ENCODE measurements at places on chromosomes 2 and 18. TPM values are rescaled to one million over a fixed set of nuclear protein-coding genes. Genes with fewer than 3 reads are reported as not detected.

GRCh38 chr2:211103989-211104388 is 547.6 kb downstream of the CPS1 start:
- no peaks in the 10 kb centered on the region for H3K27me3 ChIP-seq
- no peaks in the 10 kb centered on the region for H3K4me1 ChIP-seq
- H3K36me3 ChIP-seq, result no peaks in the 10 kb centered on the region
- no peak overlapping the region for H3K27ac ChIP-seq

Gene WNT6
- total RNA-seq, result 0.34 TPM

Gene SLC5A7
- not detected for total RNA-seq

DNA sequence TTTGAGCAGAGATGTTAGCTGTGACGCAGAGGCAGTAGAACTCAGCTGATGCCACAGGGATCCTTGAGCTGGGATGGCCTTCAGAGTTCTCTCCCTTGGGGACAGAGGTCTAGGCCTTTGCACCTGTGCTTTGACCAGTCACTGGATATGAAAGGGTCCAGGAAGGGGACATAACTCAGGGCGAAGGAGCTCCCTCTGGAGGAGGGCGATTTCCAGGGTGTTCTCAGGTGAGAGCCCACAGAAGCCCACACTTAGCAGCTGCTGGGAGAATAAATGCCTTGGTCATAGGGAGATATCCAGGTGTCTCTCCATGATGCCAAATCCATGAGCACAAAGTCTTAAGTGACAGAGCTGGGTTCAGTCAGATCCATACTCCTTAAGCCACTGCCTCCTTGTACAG is 369.2 kb downstream of the NYAP2 start:
- no peak overlapping the region for H3K27ac ChIP-seq
- H3K27me3 ChIP-seq, result no peaks in the 10 kb centered on the region
- no peak for DNase-seq

GRCh38 chr2:173750353-173750801 is 214.8 kb downstream of the SP3 start:
- no peak overlapping the region for H3K4me3 ChIP-seq
- H3K27me3 ChIP-seq, result peaks cover 2% of the 10 kb centered on the region
- no peak for DNase-seq
- no peak overlapping the region for H3K27ac ChIP-seq
- no peaks in the 10 kb centered on the region for H3K4me1 ChIP-seq

DNA sequence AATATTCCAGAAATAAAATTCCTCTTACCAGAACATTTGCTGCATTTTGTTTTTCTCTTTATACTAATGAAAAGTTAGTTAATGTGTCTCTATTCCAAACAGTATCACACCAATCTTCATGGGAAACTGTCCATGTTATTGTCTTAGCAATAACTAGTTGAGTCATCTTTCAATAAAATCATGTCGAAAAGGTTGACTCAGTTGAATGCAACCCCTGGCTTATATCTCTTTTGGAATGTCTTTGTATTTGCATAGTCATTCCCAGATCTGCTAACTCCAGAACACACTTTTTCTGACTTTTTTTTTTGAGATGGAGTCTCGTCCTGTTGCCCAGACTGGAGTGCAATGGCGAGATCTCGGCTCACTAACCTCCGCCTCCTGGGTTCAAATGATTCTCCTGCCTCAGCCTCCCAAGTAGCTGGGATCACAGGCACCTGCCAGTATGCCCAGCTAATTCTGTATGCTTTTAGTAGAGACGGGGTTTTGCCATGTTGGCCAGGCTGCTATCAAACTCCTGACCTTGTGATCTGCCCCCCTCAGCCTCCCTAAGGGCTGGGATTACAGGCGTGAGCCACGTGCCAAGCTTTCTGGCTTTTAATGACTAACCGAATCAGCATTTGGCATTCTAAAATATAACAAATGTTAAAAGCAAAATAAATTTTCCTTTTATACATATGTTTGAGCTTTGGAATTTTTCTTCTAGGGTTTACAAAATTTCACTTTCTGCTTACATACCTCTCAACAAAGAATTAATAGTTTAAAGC is 133.2 kb upstream of the GULP1 start:
- H3K36me3 ChIP-seq, result no peaks in the 10 kb centered on the region
- no peak for DNase-seq
- H3K27ac ChIP-seq, result no peak overlapping the region
- H3K4me1 ChIP-seq, result no peaks in the 10 kb centered on the region
- H3K27me3 ChIP-seq, result no peaks in the 10 kb centered on the region
- no peak overlapping the region for H3K4me3 ChIP-seq

- no peaks in the 10 kb centered on the region for H3K36me3 ChIP-seq
- no peaks in the 10 kb centered on the region for H3K4me1 ChIP-seq
- H3K4me3 ChIP-seq, result no peak overlapping the region
- no peak for DNase-seq
- no peak overlapping the region for H3K27ac ChIP-seq
Observed at GRCh38 chr2:162475661-162476060, 131.7 kb downstream of the GCA start.

GRCh38 chr2:234626566-234627130 is 129.8 kb upstream of the ARL4C start:
- no peak overlapping the region for H3K4me3 ChIP-seq
- H3K36me3 ChIP-seq, result no peaks in the 10 kb centered on the region
- H3K27ac ChIP-seq, result no peak overlapping the region
- H3K4me1 ChIP-seq, result no peaks in the 10 kb centered on the region

DNA sequence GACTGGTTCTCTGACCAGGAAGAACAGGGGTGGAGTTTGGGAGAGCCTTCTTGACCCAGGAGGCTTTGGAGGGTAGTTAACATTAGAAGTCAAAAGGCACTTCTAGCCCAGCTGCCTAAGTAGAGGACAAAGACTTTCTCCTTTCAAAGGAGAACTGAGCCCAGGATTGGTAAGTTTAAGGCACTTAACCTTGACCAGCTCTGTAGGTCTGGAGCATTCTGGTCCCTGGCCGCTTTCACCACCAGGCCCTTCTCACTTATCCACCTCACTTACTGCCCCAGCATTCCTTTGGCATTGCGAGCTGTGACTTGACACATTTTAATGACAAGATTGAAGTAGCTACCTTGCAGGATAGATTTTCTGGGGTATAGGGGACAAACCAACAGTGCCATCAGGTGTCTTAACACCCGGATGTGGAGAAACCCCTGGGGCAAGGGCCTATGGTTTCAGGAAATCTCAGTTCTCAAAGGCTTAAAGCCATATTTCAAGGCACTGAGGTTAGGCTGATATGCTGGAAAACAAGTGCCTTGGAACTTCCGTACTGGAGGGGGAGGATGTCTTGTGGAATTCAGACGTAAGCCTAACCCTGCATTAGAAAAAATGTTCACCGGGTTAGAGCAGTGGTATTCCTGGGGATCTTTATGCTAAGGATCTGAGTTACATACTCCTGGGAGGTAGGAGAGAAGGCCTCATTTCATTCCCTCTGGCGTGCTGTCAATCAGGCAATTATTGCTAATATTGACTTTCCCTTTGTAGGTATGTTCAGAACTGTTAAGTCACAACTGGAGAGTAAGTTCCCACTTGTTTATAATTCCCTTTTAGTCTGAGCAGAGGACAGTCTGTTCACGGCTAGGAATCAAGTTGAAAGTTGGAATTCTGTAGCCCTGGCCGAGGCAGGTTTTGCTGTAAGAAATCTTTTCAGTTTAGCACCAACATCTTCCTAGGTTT is 4.3 kb downstream of the C2orf68 start:
- no peaks in the 10 kb centered on the region for H3K27me3 ChIP-seq
- H3K36me3 ChIP-seq, result peaks cover 24% of the 10 kb centered on the region
- no peak for DNase-seq
- H3K4me1 ChIP-seq, result peaks cover 46% of the 10 kb centered on the region

Gene ZFP36L2
- total RNA-seq, result 102 TPM

GRCh38 chr18:56721491-56721890 is 70.3 kb downstream of the WDR7 start:
- H3K27ac ChIP-seq, result no peak overlapping the region
- DNase-seq, result no peak
- peaks cover 10% of the 10 kb centered on the region for H3K4me1 ChIP-seq
- H3K4me3 ChIP-seq, result no peak overlapping the region
- H3K36me3 ChIP-seq, result peaks cover 37% of the 10 kb centered on the region

Gene SERPINB12
- total RNA-seq, result not detected

Gene GORASP2
- total RNA-seq, result 68.4 TPM

DNA sequence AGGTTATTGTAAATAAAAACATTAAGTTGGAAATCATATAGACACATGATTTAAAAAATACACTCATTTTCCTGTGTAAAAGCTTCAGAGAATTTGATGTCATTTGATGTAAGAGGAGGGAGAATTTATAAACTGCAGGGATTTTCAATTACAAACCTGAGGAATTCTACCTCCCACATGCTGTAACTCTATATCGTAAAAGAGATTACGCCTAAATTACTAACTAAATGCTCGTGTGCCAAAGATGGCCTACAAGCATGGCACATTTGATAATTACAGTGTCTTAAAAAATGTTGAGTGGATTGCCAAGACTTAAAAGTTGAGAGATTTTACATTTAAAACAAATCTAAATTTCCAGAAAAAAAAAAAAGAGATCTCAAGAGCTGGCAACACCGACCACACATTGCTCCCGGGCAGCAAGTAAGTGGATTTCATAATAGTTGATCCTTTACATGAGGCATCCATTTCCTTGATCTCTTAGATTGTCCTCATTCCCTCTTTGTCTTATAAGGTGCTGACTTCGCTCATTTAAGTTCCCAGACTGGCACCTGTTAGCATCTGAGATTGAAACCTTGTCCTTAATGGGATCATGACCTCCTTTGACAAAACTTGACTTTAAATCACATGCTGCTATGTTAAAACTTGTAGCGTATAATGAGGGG is 840.3 kb upstream of the ZEB2 start:
- H3K4me1 ChIP-seq, result no peaks in the 10 kb centered on the region
- H3K27me3 ChIP-seq, result no peaks in the 10 kb centered on the region
- no peaks in the 10 kb centered on the region for H3K36me3 ChIP-seq
- H3K4me3 ChIP-seq, result no peak overlapping the region
- DNase-seq, result no peak
- no peak overlapping the region for H3K27ac ChIP-seq

DNA sequence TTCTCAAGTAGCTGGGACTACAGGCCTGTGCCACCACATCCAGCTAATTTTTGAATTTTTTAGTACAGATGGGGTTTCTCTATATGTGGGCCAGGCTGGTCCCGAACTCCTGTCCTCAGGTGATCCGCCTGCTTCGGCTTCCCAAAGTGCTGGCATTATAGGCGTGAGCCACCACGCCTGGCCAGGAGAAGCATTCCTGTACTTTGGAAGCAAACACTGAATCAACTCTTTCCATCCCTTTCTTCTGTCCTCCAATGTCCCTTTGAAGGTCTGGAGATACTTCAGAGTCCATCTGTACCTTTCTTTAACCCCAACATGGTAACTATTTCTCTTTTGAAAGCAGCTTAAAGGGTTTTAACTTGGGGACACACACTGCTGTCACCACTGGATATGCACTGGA is 23.6 kb upstream of the MAP4K4 start:
- DNase-seq, result no peak
- H3K4me1 ChIP-seq, result peaks cover 10% of the 10 kb centered on the region
- peaks cover 2% of the 10 kb centered on the region for H3K36me3 ChIP-seq
- H3K27ac ChIP-seq, result no peak overlapping the region

- H3K27me3 ChIP-seq, result peaks cover 47% of the 10 kb centered on the region
- peak; percentile 60 for DNase-seq
- H3K27ac ChIP-seq, result no peak overlapping the region
Observed at GRCh38 chr2:72883356-72883962, 3.7 kb upstream of the SPR start.

GRCh38 chr2:172673056-172673683 is 62.5 kb upstream of the RAPGEF4 start:
- H3K4me3 ChIP-seq, result no peak overlapping the region
- peaks cover 2% of the 10 kb centered on the region for H3K4me1 ChIP-seq
- H3K36me3 ChIP-seq, result no peaks in the 10 kb centered on the region
- no peaks in the 10 kb centered on the region for H3K27me3 ChIP-seq

Gene ASB3
- total RNA-seq, result 22.9 TPM

DNA sequence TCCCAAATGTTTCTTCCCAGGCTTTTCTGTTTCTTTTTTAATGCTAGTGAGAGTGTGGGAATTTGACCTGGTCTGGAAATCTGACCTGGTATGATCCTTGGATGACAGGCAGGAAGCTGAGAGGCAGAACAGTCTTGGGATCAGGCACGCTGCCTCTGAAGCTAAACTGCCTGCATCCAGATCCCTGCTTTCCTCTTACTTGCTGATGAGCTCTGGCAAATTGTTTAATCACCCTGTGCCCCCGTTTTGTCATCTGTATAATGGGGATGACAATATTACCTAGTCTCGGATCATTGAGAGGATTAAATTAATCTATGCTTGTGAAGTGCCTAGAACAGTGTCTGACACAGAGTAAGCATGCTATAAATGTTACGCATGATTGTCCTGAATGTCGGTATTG is 3.3 kb downstream of the KLHL23 start:
- no peak overlapping the region for H3K4me3 ChIP-seq
- H3K27ac ChIP-seq, result no peak overlapping the region
- H3K36me3 ChIP-seq, result peaks cover 24% of the 10 kb centered on the region
- peaks cover 17% of the 10 kb centered on the region for H3K27me3 ChIP-seq
- peaks cover 16% of the 10 kb centered on the region for H3K4me1 ChIP-seq

Gene SCN3A
- total RNA-seq, result not detected

- H3K27me3 ChIP-seq, result no peaks in the 10 kb centered on the region
- peaks cover 9% of the 10 kb centered on the region for H3K36me3 ChIP-seq
- DNase-seq, result peak; percentile 48
- peak overlapping the region; percentile 97 for H3K4me3 ChIP-seq
Observed at GRCh38 chr2:17752892-17753802, 463 bp downstream of the SMC6 start.

DNA sequence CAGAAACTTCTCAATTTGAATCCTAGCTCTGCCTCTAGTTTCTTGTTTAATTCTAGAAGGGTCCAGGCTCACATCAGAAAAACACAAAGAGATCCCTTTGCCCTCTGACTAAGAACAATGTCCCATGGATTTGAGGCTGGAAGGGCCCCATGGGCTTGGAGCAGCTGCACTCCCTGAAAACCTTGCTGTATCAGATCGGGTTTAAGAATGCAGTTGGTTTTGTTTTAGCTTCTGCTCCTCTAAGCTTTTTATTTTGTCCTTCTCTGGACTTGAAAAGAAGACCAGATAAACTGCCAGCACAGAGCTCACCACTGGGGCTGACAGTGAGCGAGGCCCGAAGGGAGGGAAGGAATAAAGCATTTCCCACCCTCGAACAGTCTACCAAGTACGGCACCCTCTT is 69.2 kb upstream of the WIPF1 start:
- H3K27ac ChIP-seq, result no peak overlapping the region
- peaks cover 5% of the 10 kb centered on the region for H3K36me3 ChIP-seq
- H3K4me3 ChIP-seq, result no peak overlapping the region
- H3K27me3 ChIP-seq, result no peaks in the 10 kb centered on the region
- peaks cover 30% of the 10 kb centered on the region for H3K4me1 ChIP-seq

- no peaks in the 10 kb centered on the region for H3K36me3 ChIP-seq
- peaks cover 2% of the 10 kb centered on the region for H3K27me3 ChIP-seq
- no peak overlapping the region for H3K4me3 ChIP-seq
- H3K4me1 ChIP-seq, result no peaks in the 10 kb centered on the region
Observed at GRCh38 chr2:64516651-64517510, 7.2 kb upstream of the AFTPH start.

Gene HES6
- 5.6 TPM for total RNA-seq

- no peaks in the 10 kb centered on the region for H3K36me3 ChIP-seq
- H3K27me3 ChIP-seq, result no peaks in the 10 kb centered on the region
- no peak overlapping the region for H3K4me3 ChIP-seq
- no peaks in the 10 kb centered on the region for H3K4me1 ChIP-seq
Observed at GRCh38 chr18:46555213-46555612, 101.8 kb downstream of the LOXHD1 start.

Gene PSTPIP2
- total RNA-seq, result 17.8 TPM

GRCh38 chr18:64710105-64710861 is 561.4 kb upstream of the LINC00305 start:
- no peak overlapping the region for H3K4me3 ChIP-seq
- no peaks in the 10 kb centered on the region for H3K36me3 ChIP-seq
- DNase-seq, result no peak
- no peak overlapping the region for H3K27ac ChIP-seq
- no peaks in the 10 kb centered on the region for H3K27me3 ChIP-seq
- H3K4me1 ChIP-seq, result no peaks in the 10 kb centered on the region

All from activated CD8-positive, alpha-beta T cell treated with anti-CD3 and anti-CD28 coated beads for 36 hours (primary cell).